Stimulated activated CD8-positive, alpha-beta memory T cell treated with anti-CD3 and anti-CD28 coated beads, Interleukin-7, amount 100 ng/mL, for 1 hour (primary cell): ENCODE measurements at places on chromosomes 13 and 19.

DNA sequence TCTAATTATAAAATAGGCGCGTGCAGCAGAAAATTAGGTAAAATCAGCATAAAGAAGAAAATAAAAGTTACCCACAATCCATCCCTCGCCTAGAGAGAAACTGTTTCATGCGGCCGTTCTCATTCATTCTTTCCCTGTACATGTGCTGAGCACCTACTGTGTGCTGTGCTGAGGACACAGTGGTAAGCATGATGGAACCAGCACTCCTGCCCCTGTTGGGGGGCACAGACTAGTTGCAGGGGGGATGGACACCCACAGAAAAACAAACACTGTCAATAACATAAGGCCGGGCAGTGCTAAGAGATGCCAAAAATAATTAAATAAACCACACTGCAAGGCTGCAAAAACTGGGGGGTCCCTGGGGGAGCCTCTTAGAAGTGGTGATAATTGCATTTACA lies 43.3 kb downstream of the PTPRS start:
- DNase-seq, result no peak

GRCh38 chr19:55353803-55354697 lies 469 bp downstream of the COX6B2 start:
- no peak for DNase-seq

- no peak for DNase-seq
Measured at GRCh38 chr13:112938680-112939079, 30.3 kb upstream of the MCF2L start.

GRCh38 chr19:51372021-51372648 lies 319 bp downstream of the NKG7 start:
- DNase-seq, result no peak

GRCh38 chr19:2500156-2500555 lies 24.2 kb downstream of the GADD45B start:
- no peak for DNase-seq
